ENCODE measurements at places on chromosomes 5 and 9. TPM values are rescaled to one million over a fixed set of nuclear protein-coding genes. Genes with fewer than 3 reads are reported as not detected.

PFN3 gene
- not detected for total RNA-seq

DNA sequence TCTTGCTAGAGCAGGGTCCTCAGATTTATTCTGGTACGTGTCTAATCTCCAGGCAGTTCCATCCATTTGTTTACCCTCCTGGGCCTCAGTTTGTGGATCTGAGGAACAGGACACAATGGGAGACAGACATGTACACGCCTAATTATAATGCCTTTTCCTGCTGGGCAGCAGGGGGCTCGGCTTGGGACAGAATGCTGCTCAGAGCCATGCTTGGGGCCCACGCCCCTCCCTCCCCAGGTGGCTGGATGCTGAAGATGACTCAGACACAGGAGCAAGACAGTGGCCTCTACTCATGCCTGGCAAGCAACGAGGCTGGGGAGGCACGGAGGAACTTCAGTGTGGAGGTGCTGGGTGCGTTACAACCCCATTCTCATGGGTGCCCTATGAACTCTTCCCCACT is 72.7 kb upstream of the ASS1 start:
- DNase-seq: no peak

DNA sequence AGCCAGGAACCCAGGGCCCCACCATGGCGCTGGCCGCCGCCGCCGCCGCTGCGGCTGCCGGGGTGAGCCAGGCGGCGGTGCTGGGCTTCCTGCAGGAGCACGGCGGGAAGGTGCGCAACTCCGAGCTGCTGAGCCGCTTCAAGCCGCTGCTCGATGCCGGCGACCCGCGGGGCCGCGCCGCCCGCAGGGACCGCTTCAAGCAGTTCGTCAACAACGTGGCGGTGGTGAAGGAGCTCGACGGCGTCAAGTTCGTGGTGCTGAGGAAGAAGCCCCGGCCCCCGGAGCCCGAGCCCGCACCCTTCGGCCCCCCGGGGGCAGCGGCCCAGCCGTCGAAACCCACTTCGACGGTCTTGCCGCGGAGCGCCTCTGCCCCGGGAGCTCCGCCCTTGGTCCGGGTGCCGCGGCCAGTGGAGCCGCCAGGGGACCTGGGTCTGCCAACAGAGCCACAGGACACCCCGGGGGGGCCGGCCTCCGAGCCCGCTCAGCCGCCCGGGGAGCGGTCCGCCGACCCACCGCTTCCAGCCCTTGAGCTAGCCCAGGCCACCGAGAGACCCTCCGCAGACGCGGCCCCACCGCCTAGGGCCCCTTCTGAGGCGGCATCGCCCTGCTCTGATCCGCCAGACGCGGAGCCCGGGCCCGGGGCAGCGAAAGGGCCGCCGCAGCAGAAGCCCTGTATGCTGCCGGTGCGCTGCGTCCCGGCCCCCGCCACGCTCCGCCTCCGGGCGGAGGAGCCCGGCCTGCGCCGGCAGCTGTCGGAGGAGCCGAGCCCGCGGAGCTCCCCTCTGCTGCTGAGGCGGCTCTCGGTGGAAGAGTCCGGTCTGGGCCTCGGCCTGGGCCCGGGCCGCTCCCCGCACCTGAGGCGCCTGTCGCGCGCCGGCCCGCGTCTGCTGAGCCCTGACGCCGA is 749 bp downstream of the SOWAHA start:
- DNase-seq: peak; percentile 45

DNA sequence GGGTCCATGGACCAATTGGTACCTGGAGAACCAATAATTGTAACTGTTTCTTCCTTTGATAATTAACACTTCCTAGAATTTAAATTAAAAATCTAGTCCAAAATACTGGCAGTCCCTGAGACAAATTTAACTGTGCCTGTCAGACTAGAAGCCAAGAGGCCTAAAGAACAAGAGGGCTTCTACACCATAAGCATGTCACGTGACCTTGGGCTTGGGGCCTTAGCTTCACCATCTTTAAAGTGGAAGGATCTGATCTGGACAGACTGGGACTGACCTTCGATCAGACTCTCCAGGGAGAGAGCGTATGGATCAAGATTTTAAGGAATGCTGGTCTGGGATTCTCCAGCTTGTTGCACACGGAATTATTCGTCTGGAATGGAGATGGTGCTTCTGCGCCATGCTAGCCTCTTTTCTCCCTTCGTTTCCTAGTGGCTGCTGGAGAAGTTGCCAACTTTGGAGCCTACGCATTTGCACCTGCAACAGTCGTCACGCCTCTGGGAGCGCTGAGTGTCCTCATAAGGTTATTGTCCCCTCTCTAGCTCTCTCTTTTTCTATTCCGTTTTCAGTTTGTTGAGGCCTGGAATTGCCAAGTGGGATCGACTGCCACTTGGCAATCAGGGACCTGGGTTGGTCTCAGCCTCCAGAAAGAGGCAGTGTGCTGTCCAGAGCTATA is 8.4 kb downstream of the NIPAL4 start:
- no peak for DNase-seq

SLC25A2 gene
- total RNA-seq: 0.31 TPM

DNA sequence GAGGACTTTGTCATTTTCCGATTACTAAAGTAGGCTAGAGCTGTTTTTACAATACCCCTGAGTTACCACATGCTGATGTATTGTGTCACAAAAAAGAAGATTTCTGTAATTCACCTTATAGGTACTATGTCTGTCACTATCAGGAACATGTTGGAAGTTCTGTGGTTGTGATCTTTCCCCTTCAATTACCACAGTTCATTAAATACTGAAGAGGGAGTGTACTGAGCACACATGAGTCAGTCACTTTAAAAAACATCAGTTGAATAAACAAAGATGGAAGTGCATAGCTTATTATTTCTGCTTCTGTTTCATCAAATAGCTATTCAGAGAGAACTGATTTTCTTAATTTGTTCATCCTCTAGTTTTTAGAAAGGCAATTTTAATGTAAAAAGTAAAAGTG is 31.7 kb downstream of the AP3S1 start:
- DNase-seq: no peak

DNA sequence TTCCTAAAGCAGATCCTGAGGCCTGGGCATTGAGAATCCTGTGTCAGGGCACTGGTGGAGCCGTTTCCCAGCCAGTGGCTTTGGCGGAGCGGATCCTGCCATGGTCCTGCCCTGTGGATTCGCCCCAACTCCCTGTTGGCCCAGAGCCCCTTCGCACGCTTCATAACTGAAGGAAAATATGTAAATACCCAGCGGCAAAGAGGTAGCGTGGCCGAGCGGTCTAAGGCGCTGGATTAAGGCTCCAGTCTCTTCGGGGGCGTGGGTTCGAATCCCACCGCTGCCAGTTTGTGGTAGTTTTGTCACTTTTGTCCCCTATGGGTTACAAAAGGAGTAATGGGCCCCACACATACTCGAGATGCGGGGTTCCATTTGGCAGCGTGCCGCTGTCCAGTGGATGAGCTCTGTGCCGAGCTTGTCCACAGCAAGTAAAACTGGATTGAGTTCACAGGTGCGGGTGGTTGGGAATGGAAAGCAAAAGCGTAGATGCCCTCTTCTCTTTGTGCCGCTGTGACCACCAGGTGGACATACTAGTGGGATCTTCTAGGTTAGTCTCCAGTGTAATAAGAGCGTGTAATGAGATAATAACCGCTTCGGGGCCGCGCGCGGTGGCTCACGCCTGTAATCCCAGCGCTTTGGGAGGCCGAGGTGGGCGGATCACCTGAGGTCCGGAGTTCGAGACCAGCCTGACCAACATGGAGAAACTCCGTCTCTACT is 17.3 kb downstream of the TRIM7 start:
- DNase-seq: peak; percentile 80

DNA sequence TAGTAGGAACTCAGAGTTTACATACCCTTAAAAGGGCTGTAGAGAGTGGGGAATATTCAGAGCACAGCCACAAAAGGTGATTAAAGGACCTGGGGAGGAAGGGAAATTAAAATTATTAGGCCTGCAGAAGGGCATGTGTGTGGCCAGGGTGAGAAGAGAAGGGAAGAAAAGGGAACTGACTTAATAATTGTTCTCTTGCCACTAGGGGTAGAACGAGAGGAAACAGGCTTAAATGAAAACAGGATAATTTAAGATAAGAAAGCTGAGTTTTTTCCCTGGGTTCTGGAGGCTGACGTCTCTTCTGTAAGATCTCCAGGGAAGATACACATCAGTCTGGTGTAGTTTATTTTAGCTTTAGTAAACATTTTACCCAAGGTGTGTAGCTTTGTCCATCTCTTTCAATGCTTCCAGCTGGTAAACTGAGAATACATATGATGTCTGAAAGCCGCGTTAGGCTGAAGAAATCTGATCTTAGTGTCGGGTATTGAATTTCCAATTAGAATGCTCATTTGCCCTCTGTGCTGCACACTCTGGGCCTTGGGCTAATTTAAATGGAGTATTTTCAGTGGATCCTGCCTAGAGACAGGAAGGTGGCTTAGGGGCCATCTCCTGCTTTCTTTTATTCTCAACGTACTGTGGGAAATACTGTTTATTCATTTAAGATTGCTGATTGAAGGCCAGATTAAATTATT is 416.8 kb downstream of the TMEM38B start:
- DNase-seq: no peak

Measured in activated CD4-positive, alpha-beta memory T cell treated with anti-CD3 and anti-CD28 coated beads for 36 hours (primary cell).